ENCODE measurements at places on chromosomes 1 and 21. TPM values are rescaled to one million over a fixed set of nuclear protein-coding genes. Genes with fewer than 3 reads are reported as not detected.

Gene RGS13
- total RNA-seq = not detected

Gene DOP1B
- 6.7 TPM for total RNA-seq

Gene ZMYM1
- total RNA-seq = 23.8 TPM

Gene TSTD1
- 29.8 TPM for total RNA-seq

Gene NR5A2
- 0.10 TPM for total RNA-seq

Gene PPFIA4
- total RNA-seq = 3.4 TPM

Gene PTGER3
- total RNA-seq = 0.09 TPM

Gene LCE3D
- total RNA-seq = not detected

Gene SSU72
- total RNA-seq = 94.5 TPM

Gene LMX1A
- not detected for total RNA-seq

Gene IFNAR2
- 1.8 TPM for total RNA-seq

Gene DMRTA2
- total RNA-seq = 10.7 TPM

Gene KAZN
- total RNA-seq = 1.6 TPM

Gene GCSAML
- total RNA-seq = not detected

Gene C1orf94
- total RNA-seq = not detected

Gene BOLA1
- 24.9 TPM for total RNA-seq
